ENCODE measurements at places on chromosomes 16 and 17.

GRCh38 chr17:81246679-81247338, 7.7 kb downstream of the NDUFAF8 start:
- DNase-seq, result no peak

DNA sequence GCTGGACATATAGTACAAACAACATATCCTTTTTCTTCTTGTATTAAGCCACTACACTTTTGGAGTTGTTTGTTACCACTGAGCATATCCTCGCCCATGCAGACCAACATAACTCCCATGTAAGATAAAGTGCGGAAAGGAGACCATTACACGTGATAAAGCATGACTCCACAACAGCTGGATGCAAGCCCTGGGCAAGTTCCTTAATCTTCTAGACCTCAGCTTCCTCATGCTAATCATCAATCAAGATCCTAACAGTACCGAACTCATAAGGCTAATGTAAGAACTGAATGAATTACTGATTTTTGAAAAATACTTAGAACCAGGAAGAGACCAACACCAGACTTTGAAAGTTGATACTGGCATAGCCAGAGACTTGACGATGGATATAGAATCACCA, 47.0 kb upstream of the GSG1L start:
- DNase-seq, result no peak

- no peak for DNase-seq
These were observed 345.0 kb downstream of the SLC39A11 start for GRCh38 chr17:72747501-72747900.

DNA sequence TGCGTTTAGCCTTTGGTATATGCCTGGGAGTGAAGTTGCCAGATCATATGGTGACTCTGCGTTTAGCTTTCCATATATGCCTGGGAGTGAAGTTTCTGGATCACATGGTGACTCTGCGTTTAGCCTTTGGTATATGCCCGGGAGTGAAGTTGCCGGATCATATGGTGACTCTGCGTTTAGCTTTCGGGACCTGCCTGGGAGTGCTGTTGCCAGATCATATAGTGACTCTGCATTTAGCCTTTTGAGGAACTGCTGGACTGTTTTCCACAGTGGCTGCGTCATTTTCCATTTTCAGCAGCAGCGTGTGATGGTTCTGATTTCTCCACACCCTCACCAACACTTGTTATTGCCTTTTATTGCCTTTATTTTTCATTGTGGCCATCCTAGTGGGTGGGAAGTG, 73.0 kb downstream of the OR1D5 start:
- no peak for DNase-seq

GRCh38 chr17:20993863-20994778, 48.7 kb downstream of the USP22 start:
- DNase-seq, result no peak

- DNase-seq, result no peak
These were observed 8.3 kb downstream of the PIK3R6 start for GRCh38 chr17:8859027-8859803.

GRCh38 chr17:68182940-68183551, 64.8 kb upstream of the AMZ2 start:
- no peak for DNase-seq

GRCh38 chr16:56357241-56357764, 68.0 kb downstream of the AMFR start:
- no peak for DNase-seq

GRCh38 chr17:44335968-44336367, 9.1 kb upstream of the GRN start:
- DNase-seq, result no peak

- peak; percentile 72 for DNase-seq
These were observed 238.1 kb downstream of the ZNF423 start for GRCh38 chr16:49617710-49618330.

DNA sequence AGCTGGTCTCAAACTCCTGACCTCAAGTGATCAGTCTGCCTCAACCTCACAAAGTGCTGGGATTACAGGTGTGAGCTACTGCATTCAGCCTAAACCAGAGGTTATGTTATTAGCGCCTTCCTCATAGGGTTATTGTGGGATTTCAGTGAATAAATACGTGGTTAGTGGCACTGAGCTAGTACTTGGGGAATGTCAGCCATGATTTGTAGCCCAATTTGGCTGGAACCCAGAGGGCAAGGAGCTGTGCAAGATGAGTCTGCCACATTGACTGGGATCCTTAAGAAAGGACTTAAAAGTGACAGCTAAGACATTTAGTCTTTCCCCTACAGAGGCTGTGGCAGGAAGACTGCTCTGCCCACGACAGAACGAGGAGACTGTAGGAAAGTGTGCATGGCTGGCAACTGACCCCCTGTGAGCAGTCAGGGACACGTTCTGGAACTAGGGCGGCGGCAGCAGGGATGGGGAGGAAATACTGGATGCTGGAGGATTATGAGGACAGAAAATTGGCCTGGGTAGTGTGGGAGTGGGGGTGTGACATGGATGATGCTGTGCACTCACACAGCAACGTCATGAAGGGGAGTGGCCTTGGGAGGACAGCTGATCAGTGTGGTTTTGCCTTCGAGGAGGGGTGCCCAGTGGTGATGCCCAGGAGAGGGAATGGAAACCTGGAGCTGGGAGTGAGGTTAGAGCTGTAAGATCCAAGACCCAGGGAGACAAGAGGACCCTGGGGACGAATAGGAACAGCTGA, 14.6 kb downstream of the ATP5PD start:
- DNase-seq, result no peak

GRCh38 chr17:76584427-76585032, 1.1 kb downstream of the ST6GALNAC2 start:
- DNase-seq, result no peak

DNA sequence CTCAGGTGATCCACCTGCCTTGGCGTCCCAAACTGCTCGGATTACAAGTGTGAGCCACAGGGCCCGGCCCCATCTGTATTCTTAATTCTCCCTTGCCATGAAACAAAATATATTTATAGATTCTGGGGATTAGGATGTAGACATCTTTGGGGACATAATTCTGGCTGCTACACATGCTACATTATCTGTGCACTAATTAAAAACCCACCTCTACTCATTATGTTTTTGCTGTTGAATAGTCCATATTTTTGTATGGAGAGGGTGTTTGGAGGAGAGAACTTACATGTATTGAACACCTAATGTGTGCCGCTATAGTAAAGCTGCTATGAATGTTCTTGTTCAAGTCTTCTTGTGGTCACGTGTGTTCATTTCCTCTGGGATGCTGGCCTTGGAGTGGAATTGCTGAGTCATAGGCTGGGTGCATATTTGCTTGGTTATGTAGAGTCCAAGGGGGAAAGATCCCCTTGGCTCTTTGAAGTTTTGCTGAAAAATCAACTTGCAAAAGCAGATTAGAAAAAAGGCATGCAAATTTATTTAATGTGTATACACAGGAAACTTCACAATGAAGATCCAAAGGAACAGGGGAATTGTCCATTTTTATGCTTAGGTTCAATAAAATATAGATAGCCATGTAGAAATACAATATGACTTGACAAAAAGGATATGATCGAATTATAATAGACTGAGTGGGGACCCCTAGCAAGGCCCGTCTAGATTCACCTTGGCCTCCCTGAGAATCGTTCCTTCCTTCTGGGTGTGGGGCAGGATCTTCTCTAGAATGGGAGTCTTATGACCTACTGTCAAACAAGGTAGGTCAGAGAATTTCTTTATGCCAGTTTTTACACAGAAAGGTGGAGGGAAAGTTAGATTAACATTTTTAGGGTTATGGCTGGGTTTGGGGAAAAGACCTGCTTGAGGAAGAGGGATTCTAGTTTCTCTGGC, 42.1 kb upstream of the GPRC5B start:
- no peak for DNase-seq

DNA sequence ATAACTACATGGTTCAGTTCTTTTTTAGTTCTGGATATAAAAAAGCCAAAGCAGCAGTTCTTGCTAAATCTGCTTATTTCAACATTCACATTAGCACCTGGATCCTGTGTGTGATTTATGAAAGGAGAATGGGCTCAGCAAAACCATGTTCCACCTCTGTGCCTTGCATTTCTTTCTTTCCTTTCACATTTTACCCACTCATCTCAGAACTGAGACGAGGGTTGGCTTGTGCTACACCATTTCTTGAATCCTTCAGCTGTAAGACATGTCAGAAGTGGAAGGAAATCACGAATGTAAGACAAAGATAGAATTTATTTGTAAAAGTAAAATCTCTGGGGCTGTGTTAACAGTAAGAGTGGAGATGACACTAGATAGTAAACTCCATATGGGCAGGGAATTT, 1.2 kb upstream of the UTP6 start:
- DNase-seq, result no peak

GRCh38 chr17:66378296-66378695, 75.9 kb downstream of the PRKCA start:
- no peak for DNase-seq

DNA sequence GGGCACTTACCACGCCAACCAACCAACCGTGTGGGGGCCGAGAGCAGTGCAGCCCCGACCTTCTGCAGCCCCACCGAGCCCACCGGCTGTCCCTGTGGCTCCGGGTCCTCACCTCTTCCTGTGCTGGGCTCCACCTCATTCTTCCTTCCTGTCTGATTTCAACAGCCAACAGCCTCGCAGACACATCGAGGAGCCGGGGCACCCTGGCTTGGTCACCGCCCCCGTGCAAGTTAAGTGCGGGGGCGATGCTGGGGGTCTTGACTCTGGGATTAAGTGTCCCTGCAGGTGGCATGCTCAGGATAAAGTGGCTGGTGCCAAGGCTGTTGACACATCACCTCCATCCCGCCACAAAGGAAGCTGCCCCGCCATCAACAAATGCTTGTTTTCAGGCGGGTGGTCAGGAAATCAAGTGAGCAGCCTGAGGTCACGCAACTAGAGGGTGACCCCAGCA, at the start of gene NLRC3:
NLRC3 (minus strand) TSS at position 102 of the 451 bp plus-strand sequence. CDS start 12,367 bp downstream, outside the sequence.
- DNase-seq, result no peak

GRCh38 chr16:75254359-75254837, 3.0 kb upstream of the BCAR1 start:
- DNase-seq, result no peak

DNA sequence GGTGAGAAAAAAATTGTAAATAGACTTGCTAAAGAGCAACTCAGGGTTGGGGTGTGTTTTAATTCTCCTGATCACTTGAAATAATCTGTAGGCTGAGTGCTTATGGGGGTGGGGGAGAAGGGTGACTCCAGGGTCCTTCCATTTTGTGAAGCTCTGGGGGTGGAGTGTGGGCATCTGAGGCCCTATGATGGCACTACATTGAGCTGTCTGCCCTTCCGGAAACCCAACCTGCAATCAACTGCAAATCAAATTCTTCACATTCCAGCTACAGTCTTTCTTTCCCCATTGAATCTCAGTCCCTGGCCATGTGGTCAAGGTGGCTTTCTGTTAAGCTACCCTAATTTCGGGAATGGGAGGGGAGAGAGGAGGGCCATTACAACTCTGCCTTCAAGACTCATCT, 6.0 kb upstream of the CDC6 start:
- no peak for DNase-seq

DNA sequence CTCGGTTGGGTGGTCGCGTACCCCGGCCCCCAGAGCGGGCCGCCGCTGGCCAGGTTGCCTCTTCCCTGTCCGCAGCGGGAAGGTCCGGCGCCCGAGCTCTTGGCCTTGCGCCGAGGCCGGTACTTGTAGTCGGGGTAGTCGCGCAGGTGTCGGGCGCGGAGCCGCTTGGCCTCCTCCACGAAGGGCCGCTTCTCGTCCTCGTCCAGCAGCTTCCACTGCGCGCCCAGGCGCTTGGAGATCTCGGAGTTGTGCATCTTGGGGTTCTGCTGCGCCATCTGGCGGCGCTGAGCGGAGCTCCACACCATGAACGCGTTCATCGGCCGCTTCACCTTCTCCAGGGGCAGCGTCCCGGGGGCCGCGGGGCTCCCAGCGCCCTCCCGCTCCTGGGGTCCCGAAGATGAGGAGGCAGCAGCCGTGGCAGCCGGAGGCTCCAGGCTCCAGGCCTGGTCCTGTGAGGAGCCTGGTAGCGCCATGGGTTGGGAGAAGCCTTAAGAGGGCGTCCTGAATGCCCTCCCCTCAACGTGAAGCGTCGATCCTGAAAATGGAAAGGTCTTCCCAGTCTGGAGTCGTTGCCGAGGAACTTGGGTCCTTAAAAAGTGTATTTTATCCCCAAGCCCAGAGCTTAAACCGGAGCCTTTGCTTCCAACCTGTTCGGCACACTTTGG, 558 bp downstream of the SOX15 start:
- no peak for DNase-seq

GRCh38 chr16:63617990-63618763, 1503.7 kb downstream of the CDH11 start:
- DNase-seq, result no peak

GRCh38 chr17:64492481-64493109, 4.3 kb downstream of the POLG2 start:
- no peak for DNase-seq

GRCh38 chr17:82217530-82218204, 5.0 kb upstream of the CCDC57 start:
- no peak for DNase-seq

DNA sequence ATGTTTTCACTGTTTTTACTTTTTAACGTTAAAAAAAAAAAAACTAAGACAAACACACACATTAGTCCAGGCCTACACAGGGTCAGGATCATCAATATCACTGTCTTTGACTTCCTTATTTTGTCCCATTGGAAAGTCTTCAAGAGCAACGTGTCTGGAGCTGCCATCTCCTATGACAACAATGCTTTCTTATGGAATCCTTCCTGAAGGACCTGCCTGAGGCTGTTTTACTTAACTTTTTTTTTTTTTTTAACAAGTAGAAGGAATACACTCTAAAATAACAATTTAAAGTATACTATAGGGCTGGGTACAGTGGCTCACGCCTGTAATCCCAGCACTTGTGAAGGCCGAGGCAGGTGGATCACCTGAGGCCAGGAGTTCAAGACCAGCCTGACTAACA, 71.8 kb upstream of the BCAR1 start:
- no peak for DNase-seq

DNA sequence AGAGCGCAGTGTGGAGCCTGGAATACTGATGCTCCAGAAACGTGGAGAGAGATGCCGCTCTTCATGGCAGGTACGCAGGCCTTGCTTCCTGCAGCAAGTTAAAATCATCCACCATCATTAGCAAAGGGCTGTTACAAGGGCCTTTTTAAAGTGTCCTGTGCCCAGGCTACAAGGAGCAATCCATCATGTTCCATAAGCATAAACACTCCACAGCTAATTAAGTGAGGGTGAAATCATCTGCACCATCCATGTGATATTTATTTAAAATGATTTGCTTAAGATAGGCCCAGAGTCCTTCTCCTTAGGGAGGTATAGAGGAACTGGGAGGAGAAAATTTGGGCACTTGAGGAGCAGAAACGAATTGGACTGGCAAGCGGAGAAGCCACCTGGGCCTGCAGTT, 372.1 kb downstream of the XYLT1 start:
- DNase-seq, result no peak

All from vagina (tissue), 2 donors.